ENCODE measurements at places on chromosomes 2 and 18.

DNA sequence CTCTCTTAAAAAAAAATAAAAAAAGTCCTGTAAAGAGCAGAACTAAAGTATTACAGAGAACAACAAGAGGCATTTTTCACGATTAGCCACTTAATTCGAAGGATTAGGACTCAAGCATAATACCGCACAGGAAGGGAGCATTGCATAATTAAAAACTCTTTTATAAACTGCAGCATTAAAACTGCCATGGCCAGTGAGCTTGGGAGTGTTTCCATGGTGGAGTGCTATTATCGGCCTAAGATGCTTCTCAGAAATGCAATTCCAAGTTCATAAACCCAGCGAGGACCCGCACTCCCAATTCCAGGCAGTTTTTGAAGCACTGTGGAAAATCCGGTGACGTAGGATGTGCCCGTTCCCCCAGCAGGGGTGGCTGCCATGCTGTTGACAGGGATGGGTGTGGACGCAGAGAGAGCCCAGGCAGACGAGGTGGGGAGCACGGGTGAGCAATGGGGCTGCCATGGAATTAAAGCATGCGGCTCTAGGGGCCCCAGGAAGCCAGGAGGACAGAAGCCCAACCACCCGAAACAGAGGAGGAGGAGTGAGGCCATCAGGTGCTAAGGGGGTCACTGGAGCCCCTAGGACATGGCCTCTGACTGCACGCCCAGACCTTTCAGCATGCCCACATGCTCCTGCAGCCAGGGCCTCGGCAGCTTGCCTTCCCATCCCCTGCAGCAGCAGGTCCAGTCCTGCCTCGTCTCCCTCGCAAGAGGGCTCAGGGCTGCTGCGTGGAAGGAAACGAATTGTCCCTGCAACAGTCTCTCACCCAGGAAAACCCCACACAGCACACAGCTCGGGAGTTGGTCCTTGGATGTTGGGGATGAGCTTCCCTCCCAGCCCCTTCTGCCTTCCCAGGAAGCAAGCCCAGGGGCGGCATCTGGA is 233.4 kb downstream of the NDUFA10 start:
- no peak for DNase-seq

DNA sequence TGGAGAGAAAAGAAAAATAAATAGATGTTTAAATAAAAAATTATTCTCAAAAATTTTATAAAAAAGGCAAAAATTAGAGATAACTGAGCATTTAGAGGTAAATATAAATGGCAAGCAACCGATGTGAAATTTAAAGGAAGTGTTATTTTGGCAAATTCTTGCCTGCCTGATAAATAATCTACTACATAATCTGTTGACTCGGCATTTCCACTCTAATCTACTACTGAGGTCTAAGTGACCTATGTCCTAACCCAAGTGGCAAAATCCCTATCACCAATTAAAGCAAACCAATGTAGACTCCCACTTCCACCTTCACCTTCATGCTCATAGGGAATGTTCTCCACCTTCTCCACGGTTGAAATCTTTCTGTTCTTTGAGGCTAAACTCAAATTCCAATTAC is 1124.1 kb upstream of the CDH2 start:
- DNase-seq, result no peak

GRCh38 chr2:175677880-175678279 is 324.2 kb downstream of the LNPK start:
- no peak for DNase-seq

DNA sequence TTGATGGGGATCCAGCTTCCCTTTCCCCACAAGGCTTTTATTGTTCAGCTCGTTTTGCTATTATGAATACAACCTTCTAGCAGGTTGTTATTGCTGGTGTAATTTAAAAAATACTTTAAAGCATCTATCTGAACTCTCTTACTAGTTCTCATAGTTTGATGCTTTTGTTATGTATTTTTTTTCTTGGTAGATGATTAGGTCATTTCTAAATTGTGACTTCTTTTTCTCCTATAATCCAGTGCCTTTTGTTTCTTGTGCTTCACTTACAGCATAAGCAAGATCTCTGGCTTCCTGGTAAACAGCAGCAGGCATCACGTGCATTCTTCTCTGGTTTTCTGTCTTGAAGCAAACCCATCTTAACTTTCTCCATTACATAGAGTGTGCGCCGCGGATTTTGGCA is 96.1 kb downstream of the FAM168B start:
- DNase-seq, result no peak

GRCh38 chr18:44579745-44580144 is 100.9 kb upstream of the SETBP1 start:
- no peak for DNase-seq

DNA sequence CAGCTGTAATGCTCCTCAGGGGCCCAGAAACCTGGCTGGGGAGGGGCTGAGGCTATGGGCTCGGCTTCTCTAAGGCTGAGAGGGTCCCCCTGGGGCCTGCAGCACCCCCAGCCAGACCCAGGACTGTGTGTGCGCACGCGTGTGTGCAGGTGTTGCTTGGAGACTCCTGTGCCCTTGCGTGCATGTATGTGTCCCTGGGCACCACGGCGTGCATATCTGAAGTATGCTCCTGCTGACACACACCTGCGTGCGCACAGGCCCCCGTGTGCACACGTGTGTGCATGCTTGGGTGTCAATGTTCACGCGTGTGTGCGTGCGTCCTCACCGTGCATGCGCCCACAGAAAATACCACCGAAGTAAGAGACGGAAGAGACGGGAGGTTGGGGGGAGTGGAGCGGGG is 14.9 kb upstream of the ECEL1 start:
- peak; percentile 76 for DNase-seq

GRCh38 chr2:74205596-74205995 is 7.2 kb downstream of the MTHFD2 start:
- peak; percentile 16 for DNase-seq

DNA sequence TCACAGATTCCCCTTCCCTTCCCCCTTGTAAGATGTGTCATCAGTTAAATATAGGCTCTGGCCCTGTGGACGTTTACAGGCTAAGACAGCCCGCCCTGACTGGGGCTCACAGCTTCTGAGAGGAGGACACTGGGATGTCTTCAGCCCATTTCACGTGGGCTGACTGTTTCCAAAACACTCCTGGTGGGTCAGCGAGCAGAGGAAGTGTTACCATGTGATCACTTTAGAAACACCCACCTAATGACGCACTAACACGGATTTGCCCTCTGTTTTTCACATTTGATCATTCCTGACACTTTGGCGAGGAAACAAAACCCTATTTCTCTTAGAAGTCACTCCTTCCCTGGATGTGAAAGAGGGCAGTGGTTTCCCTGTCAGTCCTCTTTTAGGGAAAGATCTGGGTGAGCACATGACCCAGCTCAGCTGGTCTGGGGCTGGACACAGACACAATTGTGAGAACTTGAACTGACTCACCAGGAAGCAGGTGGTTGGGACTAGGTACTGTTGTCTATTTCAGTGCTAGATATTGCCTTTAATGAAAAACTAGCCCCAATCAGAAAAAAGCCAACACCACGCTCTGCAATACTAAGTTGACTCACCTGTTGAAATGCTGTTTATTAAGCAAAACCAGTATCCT is 38.8 kb downstream of the BMP10 start:
- DNase-seq, result no peak
